ENCODE measurements at places on chromosomes 13 and 19.

GRCh38 chr13:24692561-24692960 is 12.4 kb downstream of the ATP12A start:
- DNase-seq = no peak

DNA sequence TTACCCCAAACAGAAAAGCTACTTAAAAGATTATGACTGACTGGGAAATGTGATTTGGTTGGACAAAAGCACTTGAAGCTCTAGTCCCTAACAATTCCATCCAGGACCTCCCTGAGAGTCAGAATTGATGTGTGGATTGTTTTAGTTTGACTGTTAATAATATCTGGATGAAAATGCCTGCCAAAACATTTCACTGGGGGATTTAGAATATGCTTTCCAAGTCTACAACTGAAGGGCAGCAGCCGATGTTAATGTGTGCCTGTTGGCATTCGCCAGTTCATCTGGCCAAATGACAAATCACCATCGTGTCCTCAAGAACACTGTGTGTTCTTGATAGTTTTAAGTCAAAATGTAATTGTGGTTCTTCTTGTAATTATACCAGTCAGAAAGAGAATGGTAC is 76.0 kb upstream of the TSC22D1 start:
- no peak for DNase-seq

DNA sequence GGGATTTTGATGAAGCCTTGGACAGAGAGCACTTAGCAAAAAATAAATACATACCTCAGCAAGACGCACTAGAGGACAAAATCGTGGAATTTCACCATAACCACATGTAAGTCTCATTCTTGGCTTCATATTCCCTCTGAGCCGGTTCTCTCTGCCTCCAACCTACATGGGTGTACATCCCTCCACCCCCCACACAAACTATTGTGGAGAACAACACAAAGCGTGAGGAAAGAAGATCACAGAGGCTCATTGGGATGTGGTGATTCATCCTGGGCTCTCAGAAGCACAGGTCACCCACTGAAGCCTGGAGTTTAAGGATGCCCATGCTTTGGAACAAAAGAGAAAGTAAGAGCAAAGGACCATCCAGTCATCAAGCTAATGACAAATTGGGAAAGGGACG is 192.2 kb downstream of the STK24 start:
- DNase-seq = no peak

- no peak for DNase-seq
These were observed 1352.5 kb downstream of the UQCRFS1 start for GRCh38 chr19:27860309-27860934.

DNA sequence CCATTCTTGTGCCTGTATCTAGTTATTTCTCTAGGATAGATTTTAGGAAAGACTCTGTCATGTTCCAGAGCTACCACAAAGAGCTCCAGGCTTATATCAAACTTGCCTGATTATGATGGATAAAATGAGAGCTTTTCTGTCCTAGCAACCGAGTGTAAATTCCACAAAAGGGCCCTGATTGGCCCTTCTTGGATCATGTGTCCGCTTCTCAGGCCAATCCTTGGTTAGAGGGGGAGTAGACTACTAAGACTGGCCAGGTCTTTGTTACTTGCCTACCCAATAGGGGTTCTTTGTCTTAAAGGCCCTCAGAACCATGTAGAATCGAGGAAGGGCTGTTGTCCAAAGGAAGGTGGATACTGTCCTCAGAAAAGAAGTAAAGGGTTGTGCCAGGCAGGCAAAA is 2.4 kb downstream of the DHX34 start:
- DNase-seq = no peak

GRCh38 chr13:87676254-87677042 is 5.3 kb downstream of the SLITRK5 start:
- no peak for DNase-seq

DNA sequence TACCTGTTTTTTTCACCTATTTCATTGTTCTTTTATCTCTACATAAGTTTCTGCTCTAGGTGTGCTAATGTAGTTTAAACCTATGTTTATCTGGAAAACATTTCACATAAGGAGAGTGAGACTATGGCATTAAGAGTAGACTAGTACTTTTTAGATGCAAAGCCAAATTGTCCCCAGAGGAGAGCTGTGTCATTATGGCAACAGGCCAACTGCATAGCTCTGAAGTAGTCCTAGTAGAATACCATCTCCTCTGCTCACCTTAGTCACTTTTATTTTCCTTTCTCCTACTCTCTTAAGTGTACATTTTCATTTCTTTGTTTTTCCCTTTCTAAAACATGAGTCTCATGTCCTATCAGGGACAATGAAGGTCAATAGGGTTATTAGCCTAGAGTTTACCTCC is 123.1 kb downstream of the ITGBL1 start:
- no peak for DNase-seq

DNA sequence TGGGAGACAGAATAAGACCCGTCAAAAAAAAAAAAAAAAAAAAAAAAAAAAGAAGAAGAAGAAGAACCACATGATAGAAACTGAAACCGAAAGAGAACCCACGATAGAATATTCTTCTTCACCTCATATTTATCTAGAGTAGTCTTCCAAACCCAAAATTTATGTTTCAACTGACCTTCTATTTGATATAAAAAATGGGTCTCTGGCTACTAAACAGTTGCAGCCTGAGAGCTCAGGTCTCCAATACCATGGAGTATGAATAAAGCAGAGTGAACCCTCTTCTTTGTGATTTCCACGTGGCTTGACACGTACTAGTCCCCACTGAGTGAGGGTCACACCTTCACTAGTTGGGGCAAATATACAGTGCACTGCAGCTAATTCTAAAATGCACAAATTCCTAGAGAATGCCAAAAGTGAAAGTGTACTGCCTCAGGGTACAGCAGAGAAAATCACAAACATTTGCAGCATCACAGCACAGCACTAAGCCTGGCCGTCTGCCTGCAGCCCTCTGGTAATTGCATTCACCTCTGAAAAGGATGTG is 30.8 kb upstream of the RFC3 start:
- no peak for DNase-seq

DNA sequence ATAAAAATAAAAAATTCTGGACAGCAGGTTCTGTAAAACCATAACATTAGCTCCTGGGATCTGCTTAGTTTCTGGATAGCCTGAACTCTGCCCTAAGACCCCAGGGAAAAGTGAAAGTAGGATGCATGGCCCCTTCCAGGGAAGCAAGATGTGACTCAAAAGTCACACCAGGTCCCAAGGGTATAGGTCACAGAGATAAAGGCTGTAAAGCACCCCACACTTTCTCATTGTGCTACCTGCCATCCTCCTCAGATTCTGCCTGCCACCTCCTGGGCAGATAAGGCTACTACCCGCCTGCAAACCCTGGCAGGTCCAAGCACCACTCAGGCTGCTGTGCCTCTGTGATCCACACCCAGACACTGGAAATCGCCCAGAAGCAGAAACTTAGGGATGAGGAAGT is 20.6 kb downstream of the FFAR2 start:
- DNase-seq = peak; percentile 19

- DNase-seq = no peak
These were observed 653 bp downstream of the TMTC4 start for GRCh38 chr13:100673713-100674571.

- no peak for DNase-seq
These were observed 10.0 kb downstream of the SBNO2 start for GRCh38 chr19:1163934-1164683.

GRCh38 chr13:43757266-43757665 is 29.5 kb downstream of the ENOX1 start:
- no peak for DNase-seq

DNA sequence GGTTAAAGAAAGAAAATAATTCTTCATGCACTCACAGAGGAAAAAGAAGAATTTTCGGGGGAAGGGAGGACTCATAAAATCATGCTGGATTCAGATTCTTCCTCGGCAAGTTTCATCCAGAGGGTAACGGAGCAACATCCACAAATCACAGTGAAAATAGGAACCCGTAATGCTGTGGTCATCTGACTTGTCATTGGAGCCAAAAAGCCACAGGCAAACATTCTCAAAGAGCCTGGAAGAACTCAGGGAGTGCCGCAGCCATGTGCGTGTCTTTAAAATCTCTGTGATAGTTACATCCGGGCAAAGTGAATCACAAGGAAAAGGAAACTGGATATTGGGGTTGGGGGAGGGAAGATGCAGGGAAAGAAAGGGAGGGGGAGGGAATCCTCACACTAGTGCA is 33.0 kb upstream of the VSTM2B start:
- no peak for DNase-seq

GRCh38 chr13:109698779-109699178 is 87.6 kb downstream of the IRS2 start:
- DNase-seq = no peak

GRCh38 chr13:99614465-99614885 is 113.2 kb downstream of the TM9SF2 start:
- DNase-seq = no peak

- DNase-seq = no peak
These were observed 12.4 kb downstream of the RFX1 start for GRCh38 chr19:13993590-13994300.

- no peak for DNase-seq
These were observed 7.1 kb upstream of the DHRS12 start for GRCh38 chr13:51811046-51811445.

DNA sequence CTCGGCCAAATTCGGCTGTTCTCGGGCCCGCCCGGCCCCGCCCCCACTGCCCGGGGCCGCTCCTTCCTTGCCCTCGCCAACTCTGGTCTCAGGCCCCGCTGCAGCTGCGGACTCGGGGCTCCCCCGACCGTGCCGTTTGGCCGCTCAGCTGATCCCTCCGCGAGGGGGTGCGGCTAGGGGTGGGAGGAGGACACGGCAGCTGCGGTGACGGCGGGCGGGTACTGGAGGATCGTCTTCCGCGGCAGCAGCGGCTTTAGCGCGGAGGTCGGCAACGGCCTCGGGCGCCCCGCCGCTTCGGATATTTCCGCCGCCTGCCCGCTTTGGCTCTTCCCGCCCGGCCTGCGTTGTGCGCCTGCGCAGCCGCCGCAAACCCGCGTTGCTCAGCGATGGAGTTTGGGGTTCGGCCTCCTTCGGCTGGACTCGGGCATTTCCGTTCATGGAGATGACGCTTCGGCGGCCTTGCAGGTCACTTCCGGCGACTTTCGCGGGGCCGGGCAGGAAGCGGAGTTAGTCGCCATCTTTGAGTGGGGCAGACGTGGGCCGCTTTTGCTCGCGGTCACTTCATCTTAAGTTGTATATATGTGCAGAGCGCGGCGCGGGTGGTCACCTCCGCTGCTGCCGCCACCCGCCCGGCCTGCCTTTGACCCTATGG is 338 bp upstream of the UBE2M start:
- no peak for DNase-seq

DNA sequence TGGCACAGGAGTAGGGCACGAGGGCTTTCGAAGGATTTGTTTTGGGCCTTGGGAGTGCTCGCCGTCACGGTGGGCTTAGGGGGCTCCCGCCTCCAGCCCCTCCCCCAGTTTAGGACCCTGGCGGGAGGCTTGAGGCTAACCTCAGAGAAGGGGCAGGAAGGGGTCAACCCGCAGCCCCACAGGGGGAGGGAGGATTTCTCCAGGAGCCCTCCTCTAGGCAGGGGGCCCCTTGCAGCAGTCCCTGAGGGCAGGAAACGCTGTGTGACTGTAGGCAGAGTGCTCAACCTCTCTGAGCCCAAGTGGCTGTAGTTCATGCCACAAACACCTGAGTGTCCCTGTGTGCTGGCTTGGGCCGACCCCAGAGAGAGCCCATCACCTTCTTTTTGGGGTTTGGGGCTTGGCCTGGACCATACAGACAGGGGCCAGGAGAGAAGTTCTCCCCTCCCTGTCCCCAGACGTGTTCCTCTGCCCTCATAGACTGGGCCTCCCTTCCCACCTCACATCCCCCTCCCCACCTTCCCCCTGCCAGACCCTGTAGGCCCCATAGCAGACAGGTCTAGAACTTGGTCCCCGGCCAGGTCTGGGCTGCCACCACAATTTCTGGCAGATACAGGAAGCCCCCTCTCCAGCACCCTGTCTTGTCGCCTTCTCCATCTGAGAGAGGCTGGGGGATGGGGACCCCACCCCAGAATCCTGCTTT is 8.1 kb downstream of the ISYNA1 start:
- no peak for DNase-seq

DNA sequence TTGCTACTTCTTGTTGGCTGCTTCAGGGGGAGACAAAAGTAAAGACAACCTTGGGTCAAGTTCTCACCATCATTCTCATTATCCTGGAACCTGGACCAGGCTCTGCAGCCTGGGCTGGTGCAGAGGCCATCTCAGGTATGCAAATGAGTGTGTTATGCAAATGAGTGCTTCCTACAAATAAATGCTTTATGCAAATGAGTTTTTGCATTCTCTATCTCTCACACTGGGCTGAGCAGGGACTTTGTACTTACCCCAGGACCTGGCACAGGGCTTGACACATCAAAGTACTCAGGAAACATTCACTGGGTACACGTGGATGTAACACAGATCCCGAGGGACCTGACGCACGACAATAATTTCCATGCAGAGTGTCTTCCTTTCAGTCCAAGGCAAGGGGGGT is 103.0 kb downstream of the DNAJC15 start:
- DNase-seq = no peak

GRCh38 chr13:74210693-74211393 is 76.6 kb upstream of the KLF12 start:
- DNase-seq = no peak

DNA sequence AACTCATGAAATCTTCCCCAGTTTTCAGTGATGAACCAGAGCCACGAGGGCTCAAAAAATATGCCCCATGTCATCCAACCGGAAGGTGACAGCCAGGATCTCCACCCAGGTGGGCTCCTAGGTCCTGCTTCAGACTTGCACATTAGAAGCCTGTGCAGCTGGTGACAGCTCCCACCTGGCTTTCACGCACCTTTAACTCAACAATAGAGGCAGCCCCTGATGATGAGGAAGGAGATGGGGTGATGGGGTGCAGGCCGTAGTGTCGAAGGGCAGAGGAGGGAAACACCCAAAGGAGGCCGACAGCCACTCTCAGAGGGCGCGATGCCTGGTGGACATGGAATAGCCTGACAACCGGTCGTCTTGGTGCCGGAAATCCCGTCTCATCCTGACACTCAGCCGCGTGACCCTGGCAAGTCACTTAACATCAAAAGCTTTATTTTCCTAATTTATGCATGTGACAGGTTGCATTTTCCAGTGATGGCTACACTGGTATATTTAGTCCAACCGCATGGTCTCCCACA is 118.0 kb downstream of the SOX1 start:
- no peak for DNase-seq

DNA sequence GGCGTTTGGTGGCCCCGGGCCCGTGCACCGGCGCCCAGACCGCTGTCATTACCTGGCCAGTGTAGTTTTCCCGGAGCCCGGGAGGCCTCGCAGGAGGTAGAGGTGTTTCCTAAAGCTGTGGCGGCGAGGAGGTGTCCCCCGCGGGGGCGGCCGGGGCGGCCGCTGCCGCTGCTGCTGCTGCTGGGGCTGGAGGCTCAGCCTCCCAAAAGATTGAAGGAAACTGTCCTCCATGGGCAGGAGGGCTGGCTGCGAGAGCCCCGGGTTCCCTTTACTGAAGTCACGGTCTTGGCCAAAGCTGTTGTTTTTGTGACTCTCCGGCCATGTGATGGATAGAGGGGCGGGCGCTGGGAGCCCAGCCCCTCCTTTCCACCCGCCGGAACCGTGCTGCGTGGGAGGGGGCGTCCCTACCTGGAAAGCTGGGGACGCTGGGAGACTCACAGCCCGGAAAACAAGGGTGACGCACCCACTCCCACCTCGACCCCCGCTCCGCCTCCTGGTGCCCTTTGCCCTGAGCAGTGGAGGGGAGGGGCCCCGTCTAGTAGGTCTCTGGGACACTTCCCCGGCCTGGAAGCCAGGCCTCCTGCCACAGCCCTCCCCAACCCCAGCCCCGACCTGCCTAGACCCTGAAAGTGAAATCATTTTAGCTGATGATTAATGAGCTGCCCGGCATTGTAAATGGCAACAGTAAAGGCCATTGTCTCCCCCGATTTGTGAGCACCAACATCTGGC is at the start of gene N4BP2L1:
N4BP2L1 (minus strand) TSS at position 279 of the 729 bp plus-strand sequence; CDS start at position 231, 48 bp downstream.
- peak; percentile 84 for DNase-seq
